ENCODE measurements at places on chromosomes 16 and 17.

DNA sequence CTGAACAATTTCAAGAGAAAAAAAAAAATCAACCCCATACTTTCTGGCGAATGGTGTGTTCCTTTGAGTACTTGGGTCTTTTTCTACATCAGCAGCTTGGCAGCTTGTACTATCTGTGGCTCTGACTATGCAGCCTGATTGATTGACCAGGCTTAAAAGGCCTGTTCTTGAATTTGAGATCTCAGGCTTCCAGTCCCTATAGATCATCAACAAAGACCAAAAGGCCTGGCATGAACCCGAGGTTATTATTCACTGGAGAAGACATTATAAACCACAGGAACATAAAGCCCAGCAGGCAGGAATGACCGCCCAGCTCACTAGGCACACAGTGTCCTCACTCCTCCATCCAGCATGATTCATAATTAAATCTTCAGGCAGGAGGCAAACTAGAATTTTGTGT lies 32.1 kb upstream of the CDH3 start:
- ATAC-seq = no peak

DNA sequence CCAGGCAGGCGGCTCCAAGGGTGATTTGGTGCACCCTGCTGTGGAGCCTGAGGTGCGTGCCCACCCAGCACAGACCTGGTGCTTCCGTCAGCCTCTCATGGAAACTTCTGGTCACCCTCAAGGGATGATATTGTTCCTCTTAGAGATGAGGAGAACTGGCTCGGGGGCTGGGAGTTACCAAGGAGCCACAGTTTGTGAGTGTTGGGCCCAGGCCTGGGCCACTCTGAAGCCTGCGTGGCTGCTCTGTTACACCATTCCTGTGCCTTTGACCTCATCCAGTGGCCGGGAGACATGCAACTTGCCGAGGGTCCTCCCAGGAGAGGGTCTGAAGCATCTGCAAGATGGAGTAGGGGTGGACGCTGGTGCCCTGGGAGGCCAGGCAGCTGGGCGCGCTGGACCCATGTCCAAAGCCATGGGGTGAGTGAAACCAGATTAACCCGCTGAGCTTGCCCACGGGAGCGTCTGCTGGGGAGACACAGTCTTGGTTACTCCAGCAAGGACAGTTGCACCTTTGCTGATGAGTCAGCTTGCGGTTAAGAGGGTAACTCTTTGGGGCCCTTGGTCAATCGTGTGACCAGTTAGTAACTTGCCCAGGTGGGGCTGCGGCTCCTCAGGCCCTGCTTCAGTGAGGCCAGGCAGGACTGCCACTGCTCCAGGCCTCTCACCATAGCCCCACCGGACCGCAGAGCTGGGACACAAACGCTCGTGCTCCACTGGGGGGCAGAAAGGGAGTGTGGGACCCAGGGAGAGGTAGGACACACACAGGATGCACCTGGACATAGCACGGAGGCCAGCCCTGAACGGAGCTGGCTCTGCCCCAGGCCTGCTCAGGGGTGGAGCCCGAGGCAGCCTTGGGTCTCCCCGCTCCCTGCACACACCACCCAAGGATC lies 7.5 kb downstream of the C16orf90 start:
- no peak for ATAC-seq

DNA sequence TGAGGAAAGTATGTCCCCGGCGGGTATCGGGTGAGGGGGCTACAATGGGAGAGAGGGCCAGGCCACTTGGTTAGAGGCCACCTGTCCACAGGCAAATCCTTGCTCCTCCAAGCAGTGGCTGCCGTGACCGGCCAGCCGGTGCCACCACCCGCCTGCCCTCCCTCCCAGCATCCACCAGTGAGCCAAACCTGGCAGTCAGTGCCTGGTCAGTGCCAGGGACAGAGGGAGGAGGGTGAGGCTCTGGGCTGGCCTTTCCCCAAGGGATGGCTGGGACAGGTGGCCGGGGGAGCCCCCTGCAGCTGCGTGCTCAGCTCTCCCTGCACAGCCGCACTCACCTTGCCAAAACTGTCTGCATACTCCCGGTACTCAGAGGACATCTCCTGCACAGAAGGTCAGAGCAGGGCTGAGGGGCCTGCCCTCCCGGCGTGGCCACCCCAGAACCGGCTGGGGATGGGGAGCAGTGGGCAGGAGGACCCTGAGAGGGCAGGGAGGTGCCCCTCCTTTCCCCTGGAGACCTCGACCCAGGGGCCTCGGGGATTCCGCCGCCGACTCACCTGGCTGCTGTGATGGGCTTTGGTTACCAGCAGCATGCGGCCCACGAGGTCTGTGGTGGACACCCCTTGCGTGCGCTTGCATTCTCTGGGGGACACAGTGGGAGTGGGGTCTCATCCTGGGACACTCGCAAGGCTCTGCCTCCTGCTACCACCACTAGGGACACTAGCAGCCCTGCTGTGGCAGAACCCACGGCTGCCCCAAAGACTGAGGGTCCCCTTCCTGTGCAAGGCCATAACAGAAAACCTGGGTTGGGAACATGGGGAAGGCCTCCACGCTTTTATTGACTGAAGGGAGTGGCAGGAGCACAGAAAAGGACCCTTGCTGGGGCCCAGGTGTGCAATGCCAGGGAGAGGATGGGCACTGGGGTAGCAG lies 3.7 kb downstream of the PCYT2 start:
- no peak for ATAC-seq

GRCh38 chr16:27285676-27286196 lies 17.2 kb upstream of the NSMCE1 start:
- ATAC-seq = peak; percentile 61

GRCh38 chr16:35794896-35795295 lies 2335.5 kb downstream of the TP53TG3F start:
- no peak for ATAC-seq

DNA sequence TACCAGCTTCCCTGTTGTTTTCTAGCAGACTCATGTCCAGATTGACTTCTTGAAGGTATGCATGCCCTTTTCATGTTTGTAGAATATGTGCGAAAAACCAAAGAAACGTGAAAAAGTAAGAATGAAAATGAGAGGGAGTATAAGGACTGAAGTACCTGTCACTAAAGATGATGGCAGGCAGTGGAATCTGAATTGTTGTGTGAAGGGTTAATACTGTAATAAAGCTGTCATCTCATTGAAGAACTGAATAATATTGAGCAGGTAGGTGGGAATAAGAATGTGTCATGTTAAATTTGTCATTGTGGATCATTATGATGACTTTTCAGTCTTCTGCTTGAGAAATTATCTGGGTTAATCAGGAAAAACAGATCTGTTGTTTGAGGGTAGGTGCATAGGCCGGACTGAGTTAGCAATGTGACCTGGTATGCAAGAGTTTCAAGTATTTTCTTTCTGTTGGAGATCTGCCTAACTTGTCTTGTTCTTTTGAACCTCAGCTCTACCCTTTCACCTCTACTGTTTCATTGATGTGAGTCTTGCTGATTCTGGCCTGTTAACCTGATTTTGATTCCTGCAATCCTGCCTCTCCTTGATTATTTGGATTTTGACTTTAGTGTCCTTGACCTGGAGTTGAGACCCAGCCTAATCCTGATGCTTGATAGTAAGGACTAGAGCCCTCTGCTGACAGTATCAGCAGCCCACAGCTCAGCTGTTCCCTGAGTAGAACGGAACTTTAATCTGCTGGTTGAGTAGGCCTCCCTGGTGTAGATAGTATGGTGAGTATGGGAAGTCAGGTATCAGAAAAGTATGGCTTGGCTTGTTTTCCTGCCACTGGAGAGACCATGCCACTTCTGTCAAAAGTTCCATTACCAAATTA lies 64.6 kb downstream of the MAP2K4 start:
- no peak for ATAC-seq

- ATAC-seq = no peak
Observed at GRCh38 chr16:26987597-26988010, 79.1 kb upstream of the C16orf82 start.

DNA sequence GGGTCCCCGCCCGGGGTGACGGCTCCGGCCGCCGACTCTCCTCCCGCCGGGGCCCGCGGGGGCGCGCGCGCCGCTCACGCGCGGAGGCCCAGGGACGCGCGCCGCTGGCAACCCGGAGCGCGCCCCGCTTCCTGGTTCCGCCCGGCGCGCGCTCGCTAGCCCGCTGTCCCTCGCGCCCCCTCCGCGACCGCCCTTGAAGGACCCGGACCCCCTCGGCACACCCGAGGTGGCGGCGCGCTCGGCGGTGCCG lies at the start of gene STAT5B:
TSS of gene STAT5B (minus strand) at position 33 of the 250 bp plus-strand sequence. CDS start 44,264 bp downstream, outside the sequence.
- ATAC-seq = peak; percentile 66

- ATAC-seq = no peak
Observed at GRCh38 chr17:50462446-50462845, 6.2 kb downstream of the CHAD start.

GRCh38 chr16:68093816-68094613 lies 8.8 kb downstream of the NFATC3 start:
- peak; percentile 88 for ATAC-seq

- ATAC-seq = peak; percentile 56
Observed at GRCh38 chr17:1577583-1578013, 15.0 kb upstream of the PITPNA start.

GRCh38 chr16:678209-678857 lies 1.9 kb upstream of the STUB1 start:
- no peak for ATAC-seq

- no peak for ATAC-seq
Observed at GRCh38 chr17:80445007-80445725, 30.2 kb downstream of the ENDOV start.

DNA sequence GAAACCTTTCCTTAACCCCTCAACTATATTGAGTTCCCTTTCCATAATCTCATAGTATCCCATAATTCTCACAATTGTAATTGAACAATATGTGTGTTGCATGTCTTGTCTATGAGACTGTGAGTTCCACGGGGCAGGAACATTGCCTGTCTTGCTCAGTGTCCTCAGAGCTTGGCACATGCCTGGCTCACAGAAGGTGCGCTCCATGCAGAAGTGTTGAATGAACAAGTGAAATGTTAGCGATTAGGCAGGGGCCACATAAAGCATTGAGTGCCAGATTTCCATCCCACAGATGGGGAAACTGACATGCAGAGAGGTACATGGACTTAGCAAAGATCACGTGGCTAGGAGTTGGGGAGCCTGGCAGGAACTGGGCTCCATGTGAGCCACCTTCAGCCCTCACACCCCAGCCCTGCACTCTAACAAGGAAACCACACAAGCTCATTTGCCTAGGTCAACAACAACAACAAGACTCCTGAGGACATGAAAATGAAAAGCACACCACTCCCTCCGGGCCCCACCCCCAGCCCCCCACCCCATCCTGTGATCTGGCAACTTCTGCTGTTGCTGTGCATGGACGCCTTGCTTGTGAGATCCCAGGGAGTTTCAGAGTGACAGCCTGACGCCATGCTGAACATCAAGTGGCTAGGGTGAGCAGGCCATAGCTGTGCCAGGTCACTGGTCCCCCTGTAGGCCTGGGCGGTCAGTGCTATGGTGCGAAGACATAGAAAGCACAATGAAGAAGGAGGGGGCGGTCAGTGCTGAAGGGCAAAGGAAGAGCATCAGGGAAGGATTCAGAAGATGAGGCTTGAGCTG lies 5.0 kb downstream of the PIK3R5 start:
- no peak for ATAC-seq

DNA sequence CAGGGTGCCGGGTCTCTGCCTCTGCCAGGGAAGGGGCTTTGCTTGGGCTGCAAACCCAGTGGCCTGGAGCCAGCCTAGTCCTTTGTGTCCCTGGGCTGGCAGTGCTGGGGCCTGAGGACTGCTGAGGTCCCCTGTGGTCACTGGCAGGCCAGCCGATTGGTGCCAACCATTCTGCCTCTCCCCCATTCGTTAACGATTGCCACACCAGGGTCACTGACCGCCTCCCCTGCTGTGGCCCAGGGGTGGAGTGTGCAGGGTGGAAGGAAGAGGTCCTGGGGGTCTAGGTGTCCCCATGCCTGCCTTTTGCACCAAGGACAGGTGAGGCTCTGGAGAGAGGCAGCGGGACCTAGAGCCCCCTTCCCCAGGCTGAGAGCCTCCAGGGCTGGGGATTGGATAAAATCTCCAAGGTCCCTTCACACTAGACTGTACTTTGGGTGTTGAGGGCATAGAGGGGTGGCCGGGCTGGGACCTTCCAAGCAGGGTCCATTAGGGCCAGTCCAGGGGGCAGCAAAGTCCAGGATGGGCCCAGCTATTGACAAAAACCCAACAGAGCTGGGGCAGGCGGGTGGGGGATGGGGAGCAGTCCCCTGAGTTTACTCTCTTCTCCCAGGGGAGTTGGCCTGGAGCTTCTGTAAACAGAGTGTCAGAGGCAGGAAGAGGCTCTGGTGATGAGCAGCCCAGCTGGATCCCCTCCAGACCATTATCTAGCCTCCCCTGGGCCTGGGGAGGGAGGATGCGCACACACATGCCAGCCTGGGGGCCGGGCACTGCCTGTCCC lies 1.1 kb downstream of the VASN start:
- no peak for ATAC-seq

Measured in activated T-helper 17 cell treated with anti-CD3 and anti-CD28 coated beads, Interleukin-2, amount 50 U/mL, for 72 hours (primary cell).